ENCODE measurements at places on chromosomes 12 and 14.
A peak's percentile ranks its signal among the peaks of the same experiment; 100 is the strongest.

- DNase-seq, result no peak
Observed at GRCh38 chr14:49896966-49897365, 4.1 kb downstream of the ARF6 start.

DNA sequence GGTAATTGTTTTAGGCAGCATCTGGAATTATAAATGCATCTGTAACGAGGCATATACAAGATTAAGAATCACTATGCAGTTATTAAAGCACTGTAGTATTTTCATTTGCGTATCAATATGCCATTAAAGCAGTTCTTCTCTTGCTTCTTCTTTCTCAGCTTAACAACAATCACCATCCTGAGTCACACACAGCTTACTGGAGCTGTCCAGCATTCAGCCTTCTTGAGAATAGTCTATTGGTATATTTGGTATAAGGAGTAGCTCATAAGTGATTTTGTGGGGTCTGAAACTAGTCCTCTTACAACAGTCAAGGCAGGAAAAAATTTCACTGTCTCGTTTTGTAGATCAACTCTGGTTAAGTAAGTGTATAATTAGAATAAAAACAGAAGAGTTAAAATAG is 523.0 kb upstream of the FOXG1 start:
- peak; percentile 57 for DNase-seq

DNA sequence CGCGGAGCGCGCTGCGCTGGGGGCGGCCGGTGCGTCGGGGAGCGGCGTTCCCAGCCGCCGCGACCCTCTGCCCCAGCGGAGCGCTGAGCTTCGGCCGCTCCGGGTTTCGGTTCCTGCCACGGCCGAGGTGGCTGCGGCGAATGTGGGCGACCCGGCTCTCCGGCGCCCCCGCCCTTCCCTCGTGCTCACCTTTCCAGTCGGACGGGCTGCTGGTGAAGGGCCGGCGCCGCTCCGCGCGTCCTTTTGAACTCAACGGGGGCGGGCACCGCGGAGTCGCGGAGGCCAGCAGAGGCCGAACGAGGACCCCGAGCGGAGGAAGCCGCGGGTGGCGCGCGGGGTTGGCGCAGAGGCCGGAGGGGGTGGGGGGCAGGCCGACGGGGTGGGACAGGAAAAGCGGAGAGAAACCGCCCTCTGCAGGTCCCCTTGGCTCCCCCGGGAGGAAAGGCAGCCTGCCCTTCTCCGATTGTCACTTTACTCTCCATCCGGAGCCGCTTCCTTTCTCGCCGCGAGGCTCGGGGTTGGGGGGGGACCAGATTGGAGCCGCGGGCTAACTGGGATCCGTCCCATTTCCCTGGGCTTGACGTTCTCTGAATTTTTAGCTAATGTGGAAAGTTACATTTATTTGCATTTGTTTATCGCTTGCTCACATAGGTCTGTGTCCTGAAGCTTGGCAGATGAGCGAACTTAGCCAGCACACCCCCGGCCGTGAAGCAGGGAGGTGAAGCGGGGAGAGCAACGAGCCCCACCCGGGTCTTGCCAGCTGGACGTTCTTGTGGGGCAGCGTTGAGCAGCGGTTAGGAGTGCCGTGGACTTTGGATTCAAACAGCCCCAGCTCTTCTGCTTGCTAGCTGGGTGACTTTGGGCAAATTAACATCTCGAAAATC is at the start of gene SMAGP:
Gene SMAGP (minus strand): TSS at position 349 of the 884 bp plus-strand sequence. CDS start 1,137 bp downstream, outside the sequence.
- peak; percentile 36 for DNase-seq

DNA sequence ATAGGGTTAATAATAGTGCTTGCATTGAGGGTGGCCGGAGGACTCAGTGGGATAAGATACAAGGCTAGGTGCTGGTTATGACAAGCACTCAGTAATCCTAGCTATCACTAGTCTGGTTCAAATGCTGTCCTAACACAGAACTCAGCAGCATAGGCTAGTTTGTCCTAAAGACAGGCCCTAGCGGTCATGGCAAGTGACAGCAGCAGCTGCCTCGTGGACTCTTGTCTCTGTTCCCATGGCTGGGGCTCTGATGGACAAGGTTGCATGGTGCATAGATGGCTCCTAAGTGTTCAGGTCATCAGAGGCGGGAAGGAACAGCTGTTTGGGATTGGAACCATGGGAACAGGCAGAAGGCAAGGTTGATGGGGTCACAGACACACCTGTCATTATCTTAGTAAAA is 42.4 kb upstream of the IGF1 start:
- DNase-seq, result no peak

GRCh38 chr14:104659146-104659545 is 30.3 kb upstream of the INF2 start:
- DNase-seq, result no peak

- DNase-seq, result no peak
Observed at GRCh38 chr12:83323866-83324265, 637.2 kb downstream of the TMTC2 start.

DNA sequence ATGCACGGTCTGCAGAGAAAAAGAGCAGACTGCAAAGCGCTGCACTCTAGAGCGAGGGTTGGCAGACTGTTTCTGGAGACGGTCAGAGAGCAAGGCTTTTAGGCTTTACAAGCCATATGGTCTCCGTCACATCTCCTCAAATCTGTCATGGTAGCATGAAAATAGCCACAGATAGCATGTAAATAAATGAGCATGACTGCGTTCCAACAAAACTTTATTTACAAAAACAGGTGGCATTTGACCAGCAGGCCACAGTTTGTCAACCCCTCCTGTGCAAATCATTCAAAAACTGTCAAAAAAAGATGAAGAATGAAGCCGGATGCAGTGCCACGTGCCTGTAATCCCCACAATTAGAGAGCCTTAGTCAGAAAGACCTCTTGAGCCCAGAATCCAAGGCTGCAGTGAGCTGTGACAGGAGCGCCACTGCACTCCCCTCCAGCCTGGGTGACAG is 18.9 kb downstream of the SYNE3 start:
- DNase-seq, result no peak

- no peak for DNase-seq
Observed at GRCh38 chr12:62658910-62659309, 192.3 kb downstream of the MON2 start.

GRCh38 chr12:113088971-113089756 is 32.6 kb downstream of the DTX1 start:
- DNase-seq, result no peak

- peak; percentile 33 for DNase-seq
Observed at GRCh38 chr12:75364919-75365318, 26.0 kb upstream of the GLIPR1L2 start.

- DNase-seq, result peak; percentile 1
Observed at GRCh38 chr14:28975084-28975483, 208.5 kb downstream of the FOXG1 start.

GRCh38 chr12:30753751-30754382 is 884 bp downstream of the CAPRIN2 start:
- peak; percentile 45 for DNase-seq

DNA sequence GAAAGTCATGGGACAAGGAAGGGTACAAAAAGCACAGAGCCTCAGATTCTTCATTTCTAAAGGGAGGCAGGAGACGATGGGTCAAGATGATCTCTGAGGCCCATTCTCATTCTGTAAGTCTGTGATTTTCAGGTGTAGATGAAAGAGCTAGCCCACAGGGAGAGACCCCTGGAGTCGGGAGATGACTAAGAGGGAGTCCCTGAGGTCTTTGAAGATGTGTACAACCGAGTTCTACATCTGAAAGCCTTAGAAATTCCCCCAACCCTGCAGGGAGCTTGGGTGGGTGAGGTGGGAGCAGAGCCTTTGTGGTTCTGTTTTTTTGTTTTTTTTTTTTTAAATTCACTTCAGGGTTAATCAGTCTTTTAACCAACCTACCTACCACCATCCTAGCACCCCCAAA is 3.1 kb downstream of the WNT10B start:
- DNase-seq, result no peak

DNA sequence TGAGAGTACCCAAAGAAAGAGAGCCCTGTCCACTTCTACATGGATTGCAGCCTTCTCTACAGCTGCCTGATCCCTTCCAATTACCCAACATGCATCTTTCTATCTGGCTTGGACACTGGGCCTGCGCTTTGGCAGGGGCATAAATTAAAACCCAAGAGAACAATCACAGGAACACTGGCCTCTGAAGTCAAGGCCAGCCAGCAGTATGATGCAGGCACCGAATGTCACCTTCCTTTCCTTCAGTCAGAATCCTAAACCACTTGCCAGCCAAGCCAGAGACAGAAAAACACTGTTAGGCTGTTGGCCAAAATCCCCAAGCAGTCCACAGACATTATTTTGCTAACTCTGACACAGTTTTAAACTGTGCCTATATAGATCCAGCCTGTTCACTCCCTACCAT is 113.7 kb downstream of the DUSP6 start:
- no peak for DNase-seq

- no peak for DNase-seq
Observed at GRCh38 chr14:75323571-75323970, 44.9 kb downstream of the FOS start.

- no peak for DNase-seq
Observed at GRCh38 chr12:102479939-102480338, 424 bp downstream of the IGF1 start.

GRCh38 chr12:111558107-111558376 is 41.1 kb downstream of the ATXN2 start:
- DNase-seq, result no peak

GRCh38 chr14:101111620-101112290 is 208.2 kb upstream of the RTL1 start:
- no peak for DNase-seq

GRCh38 chr12:123153906-123154305 is 3.0 kb upstream of the PITPNM2 start:
- no peak for DNase-seq

DNA sequence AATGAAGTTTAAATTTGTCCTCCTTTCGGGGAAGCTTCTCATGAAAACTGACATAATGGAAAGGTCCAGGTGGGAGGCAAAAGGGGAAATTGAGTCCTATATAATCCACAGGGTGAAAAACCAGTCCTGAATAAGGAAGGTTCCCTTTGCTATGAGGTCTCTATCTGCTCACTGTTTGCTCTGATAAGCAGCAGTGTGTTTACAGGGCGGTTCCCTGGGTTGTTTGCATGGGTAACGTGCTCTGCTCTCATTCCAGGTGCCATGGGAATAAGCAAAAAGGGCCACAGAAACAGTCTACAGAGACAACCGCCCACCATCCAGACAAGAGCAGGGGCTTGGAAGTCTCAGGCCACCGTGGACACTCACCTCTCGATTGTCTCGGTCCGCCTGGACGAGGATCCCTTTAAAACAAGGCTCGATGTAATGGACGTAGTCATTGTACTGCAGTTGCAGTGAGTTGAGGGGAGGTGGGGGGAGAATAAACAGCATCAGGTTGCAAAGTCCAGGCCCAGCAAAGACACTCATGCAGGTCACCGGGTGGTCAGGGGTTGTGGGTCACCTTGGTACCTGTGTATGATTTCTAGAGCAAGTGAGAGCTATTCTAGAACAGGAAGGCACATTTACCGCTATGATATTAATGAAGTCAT is 32.7 kb downstream of the CACNA2D4 start:
- no peak for DNase-seq

GRCh38 chr14:75340921-75341320 is 62.3 kb downstream of the FOS start:
- peak; percentile 66 for DNase-seq

DNA sequence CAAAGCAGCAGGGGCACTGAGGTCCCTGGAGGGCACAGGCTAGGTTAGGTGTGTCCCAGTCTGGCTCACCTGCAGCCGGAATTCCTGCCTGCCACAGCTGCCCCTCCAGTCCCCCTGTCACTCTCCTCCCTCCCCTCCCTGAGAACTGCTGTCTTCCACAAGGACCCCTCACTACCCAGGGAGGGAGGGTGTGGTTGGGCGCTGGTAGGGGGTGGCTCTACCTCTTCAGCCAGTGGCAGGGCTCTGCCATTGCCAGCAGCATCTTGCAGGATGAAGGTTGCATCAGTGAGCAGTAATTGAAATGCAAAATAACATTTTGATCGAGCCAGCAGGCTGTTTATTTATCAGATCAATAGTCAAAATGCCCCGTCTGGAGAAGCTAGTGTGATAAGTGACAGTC is 45.7 kb downstream of the ESRRB start:
- DNase-seq, result no peak

DNA sequence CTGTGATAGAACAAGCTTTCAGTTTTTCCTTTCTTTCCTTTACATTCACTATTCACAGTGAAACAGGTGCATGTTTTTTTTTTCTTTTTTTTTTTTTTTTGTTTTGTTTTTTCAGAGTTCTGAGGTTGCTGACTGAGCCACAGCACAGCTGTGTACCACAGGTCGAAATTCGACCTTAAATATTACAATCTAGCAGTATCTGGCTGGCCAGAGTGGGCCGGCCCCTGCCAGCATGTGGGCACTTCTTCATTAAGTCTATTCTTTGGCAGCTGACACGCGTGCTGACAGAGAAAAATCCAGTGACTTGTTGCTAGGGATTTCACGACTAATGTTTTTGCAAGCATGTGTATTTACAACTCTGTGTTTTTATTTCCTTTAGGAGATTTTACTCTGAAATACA is 33.9 kb downstream of the FBXO33 start:
- no peak for DNase-seq

- no peak for DNase-seq
Observed at GRCh38 chr12:71417181-71417580, 22.4 kb upstream of the LGR5 start.

GRCh38 chr12:57454566-57455373 is at the start of gene INHBE:
Gene INHBE (plus strand): TSS chr12:57455307. CDS start chr12:57455537, 230 bp downstream.
- DNase-seq, result peak; percentile 97

- DNase-seq, result peak; percentile 57
Observed at GRCh38 chr12:49017891-49018260, 700 bp downstream of the PRKAG1 start.

DNA sequence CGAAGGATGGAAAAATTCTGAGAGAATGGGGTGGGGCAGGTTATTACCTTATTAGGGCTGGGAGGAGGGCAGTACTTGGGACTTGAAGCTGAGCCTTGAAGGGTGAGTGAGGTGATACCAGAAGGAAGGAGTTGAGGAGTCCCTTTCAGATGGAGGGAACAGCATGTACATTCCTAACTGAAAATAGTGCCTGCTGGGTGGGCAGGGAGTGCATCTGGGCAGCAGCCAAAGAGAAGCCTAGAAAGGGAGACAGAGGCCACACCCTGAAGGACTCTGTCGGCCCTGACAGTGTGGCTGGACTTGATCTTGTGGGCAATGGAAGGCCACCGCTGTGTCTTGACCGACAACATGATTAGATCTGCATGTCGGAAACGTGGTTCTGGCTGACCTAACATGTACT is 147.6 kb downstream of the NDUFA12 start:
- no peak for DNase-seq

- no peak for DNase-seq
Observed at GRCh38 chr12:50166799-50167048, 445 bp downstream of the CERS5 start.

DNA sequence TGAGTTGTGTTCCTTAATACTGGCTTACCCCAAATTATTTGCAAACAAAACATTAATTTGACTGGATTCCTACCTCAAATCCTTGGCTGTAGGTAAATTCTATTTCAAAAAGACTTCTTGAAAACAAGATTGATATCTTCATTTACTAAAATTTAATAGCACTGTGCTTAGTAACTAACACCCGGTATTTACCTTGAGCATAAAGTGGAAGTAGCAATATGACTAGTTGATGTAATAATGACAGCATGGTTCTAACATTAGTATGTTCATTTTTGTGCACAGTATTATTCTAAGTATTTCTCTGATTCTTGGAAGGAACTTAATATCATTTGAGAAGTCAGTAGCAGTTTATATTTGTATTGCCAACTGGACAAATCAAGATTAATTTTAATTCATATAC is 96.8 kb downstream of the PPHLN1 start:
- DNase-seq, result peak; percentile 24

GRCh38 chr14:42802346-42802745 is 1195.7 kb downstream of the LRFN5 start:
- DNase-seq, result no peak
